ENCODE measurements at places on chromosomes 7 and 10.

DNA sequence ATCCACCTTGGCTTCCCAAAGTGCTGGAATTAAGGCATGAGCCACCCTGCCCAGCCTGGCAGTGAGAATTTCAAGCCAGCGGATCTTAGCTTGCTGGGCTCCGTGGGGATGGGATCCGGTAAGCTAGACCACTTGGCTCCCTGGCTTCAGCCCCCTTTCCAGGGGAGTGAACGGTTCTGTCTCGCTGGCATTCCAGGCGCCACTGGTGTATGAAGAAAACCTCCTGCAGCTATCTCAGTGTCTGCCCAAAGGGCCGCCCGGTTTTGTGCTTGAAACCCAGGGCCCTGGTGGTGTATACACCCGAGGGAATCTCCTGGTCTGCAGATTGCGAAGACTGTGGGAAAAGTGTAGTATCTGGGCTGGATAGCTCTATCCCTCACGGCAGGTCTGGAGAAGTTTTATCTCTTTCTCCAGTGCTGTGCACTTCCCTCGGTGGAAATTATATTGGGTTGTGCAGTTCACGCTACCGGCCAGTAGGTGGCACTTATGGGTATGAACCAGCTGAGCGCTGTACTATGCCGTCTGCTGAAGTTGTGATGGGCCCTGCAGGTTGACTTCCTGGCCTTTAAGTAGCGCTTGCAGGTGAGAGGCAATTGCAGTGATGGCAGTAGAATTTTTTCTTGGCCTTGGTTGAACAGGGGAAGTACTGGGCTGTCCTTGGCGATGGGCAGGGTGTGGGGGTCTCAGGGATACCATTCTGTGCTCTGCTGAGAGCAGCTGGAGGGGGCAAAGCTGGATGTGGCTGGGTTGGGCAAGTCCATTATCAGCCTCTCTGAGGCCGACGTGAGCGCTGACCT, 138.0 kb upstream of the MTPN start:
- DNase-seq = no peak

GRCh38 chr10:121514141-121514865, 83.9 kb downstream of the FGFR2 start:
- DNase-seq = no peak

DNA sequence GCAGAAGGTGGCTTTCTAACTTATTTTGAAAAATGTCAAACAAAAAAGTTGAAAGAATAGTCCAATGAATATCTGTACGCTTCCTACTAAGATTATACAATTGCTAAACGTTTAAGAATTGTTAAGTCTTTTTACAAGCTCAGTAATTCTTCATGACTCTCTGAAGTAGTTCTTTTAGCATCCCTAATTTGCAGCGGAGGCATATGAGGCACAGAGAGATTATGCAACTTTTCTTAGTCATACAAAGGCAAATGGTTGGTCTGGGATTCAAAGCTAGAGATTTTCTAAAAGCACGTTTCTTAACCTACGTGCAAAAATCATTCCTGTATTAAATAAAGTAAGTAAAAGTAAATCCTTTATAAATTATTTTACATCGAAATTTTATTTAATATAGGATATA, 254.2 kb downstream of the MAGI2 start:
- no peak for DNase-seq

DNA sequence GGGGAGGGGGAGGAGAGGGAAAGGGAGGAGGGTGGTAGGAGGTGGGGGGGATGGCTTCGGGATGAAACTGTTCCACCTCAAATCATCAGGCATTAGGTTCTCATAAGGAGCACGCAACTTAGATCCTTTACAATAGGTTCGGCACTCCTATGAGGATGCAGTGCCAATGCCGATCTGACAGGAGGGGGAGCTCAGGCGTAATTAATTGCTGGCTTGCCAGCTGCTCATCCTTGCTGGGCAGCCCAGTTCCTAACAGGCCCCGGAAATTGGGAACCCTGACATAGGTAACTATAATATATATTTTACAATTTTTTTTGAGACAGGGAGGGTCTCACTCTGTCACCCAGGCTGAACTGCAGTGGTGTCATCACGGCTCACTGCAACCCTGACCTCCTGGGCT, 118.8 kb upstream of the SFMBT2 start:
- no peak for DNase-seq

DNA sequence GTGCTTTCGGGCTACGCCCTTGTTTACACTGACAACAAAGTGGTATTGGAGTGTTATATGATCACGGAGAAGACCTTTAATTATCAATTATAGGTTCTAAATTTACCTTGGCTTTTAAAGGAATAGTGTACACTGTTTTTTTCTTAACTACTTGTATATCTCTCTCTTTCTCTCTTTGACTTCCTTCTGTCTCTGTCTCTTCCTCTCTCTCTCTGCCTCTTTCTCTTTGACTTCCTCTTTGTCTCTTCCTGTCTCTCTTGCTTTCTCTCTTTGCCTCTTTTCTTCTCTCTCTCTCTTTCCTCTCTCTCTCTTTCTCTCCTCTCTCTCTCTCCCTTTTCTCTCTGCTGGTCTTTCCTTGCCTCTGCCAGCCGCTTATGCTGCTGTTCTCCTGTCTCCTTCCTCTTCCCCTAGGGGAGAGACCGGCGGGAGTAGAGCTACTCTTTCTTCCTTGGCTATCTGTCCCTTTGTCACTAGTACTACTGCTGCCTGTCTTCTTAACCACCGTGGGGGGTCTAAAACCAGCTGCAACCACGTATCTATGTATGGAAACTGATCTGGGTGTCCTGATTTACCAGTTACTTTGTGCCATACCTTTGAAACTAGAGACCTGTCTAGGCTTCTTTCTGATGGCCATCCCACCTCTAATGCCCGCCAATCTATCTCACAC, 36.9 kb upstream of the GSDME start:
- DNase-seq = no peak

GRCh38 chr10:61883371-61884025, 18.0 kb upstream of the ARID5B start:
- no peak for DNase-seq

DNA sequence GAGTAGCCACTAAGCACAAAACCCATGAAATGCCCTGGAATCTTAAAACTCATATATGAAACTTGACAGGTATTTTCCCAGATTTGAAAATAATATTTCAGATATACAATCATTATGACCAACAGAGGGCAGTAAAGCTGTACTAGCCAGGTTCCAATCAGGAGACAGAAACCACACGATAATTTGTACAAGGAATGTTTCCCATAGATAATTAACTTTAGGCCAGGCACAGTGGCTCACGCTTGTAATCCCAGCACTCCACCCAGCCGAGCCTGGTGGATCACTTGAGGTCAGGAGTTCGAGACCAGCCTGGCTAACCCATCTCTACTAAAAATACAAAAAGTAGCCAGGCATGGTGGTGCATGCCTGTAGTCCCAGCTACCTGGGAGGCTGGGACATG, 31.0 kb upstream of the NUB1 start:
- DNase-seq = no peak
